Retina (tissue), 1 donor: ENCODE measurements at places on chromosomes 7 and 10.

GRCh38 chr7:65938336-65938895 is 43.6 kb downstream of the GUSB start:
- DNase-seq: no peak

GRCh38 chr7:41085244-41085643 is 617.6 kb downstream of the INHBA start:
- no peak for DNase-seq

GRCh38 chr10:110275128-110275729 is 29.5 kb downstream of the SMNDC1 start:
- DNase-seq: peak; percentile 38

- DNase-seq: no peak
Measured at GRCh38 chr7:28174901-28175661, 5.5 kb downstream of the JAZF1 start.

DNA sequence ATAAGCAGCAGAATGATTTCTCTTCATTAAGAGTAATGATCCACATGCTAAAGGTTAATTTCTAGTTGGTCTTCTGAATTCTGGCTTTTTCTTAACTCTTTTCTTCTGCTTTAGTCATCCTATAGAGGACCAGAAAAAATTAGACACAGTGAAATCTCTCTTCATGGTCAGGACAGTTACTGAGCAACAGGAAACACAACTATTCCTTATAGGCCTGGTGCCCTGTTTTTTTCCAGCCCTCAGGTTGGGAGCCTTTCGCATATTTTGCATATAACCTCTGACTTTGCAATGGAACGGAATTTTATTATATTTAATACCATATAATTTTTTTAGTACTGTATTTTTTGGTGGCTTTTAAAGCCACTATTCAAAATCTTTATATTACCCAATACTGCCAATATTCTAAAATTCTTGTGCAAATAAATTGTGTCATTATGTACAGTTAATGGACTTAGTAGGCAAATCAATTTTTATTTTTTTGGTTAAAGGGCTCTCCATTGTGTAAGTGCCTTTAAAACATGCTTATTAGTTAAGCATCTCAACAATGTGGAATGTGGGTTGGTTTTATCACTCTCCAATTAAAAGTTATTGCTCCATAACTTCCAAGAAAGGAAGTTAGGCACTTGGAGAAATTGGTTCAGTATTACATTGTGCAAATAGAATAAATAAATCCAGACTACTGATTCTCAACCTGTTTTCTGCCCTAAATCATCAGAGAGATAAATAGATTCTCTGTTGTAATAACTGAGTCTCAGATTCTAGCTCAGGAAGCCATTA is 22.5 kb downstream of the ARL4A start:
- no peak for DNase-seq

- no peak for DNase-seq
Measured at GRCh38 chr7:55127622-55128081, 108.8 kb downstream of the EGFR start.
